Hematopoietic multipotent progenitor cell treated with erythropoietin and hydrocortisone succinate and interleukin-3 and kit ligand, for 4 days (in vitro differentiated cells): ENCODE measurements at places on chromosomes 3 and 15.

DNA sequence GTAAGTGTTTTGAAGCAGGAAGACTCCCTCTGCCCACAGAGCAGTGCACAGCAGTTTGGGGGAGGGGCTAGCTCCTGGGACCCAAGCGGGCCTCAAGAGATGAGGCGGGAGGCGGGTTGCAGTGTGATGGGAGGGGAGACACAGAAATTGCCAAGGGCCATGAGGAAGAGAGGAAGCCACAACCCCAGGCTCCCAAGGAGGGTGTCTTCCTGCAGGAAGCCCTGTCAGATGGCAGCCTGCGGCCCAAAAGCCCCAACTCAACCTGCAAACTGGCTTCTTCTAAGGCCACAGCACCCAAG lies 7.3 kb upstream of the ISLR2 start:
- DNase-seq: peak; percentile 53

GRCh38 chr15:80684697-80685096 lies 10.4 kb upstream of the ABHD17C start:
- DNase-seq: no peak

- no peak for DNase-seq
Observed at GRCh38 chr3:76138921-76139320, 353.6 kb upstream of the ZNF717 start.

DNA sequence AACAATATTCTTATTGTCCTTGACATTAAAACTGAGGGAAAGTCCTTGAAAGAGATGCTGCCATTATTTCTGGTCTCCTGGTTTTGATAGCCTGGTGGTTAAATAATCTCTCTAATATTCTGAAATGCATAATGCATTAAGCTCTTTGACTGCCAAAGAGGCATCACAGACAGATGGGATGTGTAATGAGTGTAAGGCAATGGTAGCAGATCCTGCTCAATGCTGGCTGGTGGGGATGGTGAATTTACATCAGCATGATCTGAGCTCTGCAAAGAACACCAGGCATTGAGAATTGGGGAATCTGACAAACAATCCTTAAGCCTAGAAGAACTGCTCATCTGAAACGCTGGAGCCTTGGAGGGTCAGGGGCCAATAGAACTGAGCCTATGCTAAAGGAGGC lies 528.6 kb upstream of the LMCD1 start:
- no peak for DNase-seq

- peak; percentile 15 for DNase-seq
Observed at GRCh38 chr3:119664850-119665379, 4.5 kb upstream of the POPDC2 start.
